Pons (tissue), 1 donor: ENCODE measurements at places on chromosomes 2 and 18.
A peak's percentile ranks its signal among the peaks of the same experiment; 100 is the strongest.

DNA sequence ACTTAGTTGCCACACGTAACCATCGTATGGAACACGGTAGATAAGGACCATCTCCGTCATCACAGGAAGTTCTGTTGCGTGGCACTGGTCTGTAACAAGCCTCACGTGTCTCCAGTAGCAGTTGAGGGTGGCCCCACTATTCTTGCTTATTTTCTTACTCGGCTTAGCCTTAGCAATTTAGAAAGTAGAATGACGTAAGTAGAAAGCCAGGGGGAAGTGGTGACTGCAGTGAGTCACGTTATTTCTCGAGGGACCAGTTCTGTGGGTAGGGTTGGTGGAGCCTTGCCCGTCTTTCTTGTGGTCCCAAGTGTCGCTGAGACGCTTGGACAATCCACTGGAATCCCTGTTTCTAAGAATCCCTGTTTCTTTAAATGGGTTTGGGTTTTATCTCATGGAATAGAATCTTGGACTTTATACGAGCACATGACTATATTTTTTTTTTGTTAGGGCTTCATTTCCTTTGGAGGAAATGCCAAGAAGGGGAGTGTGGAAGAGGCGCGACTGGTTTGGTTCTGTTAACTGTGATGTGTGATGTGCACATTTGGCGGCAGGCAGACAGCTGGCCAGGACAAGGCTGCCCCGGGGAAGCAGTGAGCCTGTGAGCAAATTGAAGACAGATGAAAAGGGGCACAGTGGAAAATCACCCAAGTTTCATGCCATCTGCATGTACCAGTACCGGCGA is 96.2 kb downstream of the CABLES1 start:
- peak; percentile 76 for DNase-seq

DNA sequence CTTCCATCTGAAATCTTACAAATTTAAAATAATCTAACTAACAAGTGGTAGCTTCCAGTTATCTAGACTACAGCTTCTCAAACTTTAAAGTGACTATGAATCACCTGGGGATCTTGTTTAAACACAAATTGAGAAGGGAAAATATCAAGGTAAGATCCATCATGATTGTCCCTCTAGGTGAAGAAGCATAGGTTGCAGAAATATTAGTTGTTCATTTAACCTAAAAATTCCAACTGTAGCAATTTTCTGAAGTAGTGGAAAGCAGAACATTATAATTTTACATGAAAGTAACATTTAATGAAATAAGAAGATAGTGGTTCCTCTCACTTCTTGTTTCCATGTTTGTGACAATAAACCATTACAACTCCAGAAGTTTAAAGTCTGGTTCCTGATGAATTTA is 17.3 kb downstream of the GALNT3 start:
- DNase-seq = no peak

GRCh38 chr2:173299764-173300163 is 54.9 kb upstream of the CDCA7 start:
- no peak for DNase-seq

DNA sequence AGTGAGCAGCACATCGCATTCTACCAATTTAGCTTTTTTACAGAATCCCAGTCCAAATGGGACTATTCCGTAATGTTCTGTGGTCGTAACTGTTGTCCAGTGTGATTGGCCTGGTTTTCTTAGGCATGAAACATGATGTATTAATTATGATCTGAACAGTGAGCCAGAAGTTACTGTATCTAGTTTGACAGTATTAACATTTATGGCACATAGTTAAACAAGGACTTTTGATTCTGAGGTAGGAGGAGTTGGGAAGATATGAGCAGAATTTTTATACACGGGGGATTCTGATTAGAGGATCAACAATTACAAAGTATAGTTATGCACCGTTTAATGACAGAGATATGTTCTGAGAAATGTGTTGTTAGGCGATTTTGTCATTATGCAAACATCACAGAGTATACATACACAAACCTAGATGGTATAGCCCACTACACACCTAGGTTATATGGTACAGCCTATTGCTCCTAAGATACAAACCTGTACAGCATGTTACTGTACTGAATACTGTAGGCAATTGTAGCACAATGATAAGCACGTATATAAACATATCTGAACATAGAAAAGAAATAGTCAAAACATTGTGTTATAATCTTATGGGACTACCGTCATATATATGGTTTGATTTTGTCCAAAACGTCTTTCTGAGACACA is 85.0 kb downstream of the DPP10 start:
- DNase-seq = no peak

DNA sequence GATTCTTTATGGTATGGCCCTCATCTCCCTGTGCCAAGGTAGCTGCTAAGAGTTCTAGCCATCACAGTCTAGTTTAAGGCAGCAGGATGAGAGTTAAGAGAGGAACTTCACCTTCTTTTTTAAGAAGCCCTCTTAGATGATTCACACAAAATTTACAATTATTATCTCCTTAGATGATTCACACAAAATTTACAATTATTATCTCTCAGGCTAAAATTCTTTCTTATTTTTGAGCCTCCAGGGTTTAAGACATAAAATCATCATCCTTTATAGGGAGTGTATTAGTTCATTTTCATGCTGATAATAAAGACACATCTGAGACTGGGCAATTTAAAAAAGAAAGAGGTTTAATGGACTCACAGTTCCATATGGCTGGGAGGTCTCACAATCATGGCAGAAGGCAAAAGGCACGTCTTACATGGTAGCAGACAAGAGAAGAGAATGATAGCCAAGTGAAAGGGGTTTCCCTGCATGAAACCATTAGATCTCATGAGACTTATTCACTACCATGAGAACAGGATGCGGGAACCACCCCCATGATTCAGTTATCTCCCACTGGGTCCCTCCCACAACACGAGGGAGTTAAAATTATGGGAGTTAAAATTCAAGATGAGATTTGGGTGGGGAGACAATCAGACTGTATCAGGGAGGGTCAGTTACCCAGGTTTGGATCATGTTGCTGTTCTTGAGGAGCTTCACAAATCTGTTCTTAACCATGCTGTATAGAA is 133.0 kb upstream of the MYO3B start:
- no peak for DNase-seq

GRCh38 chr18:59189746-59190145 is 30.2 kb upstream of the GRP start:
- no peak for DNase-seq

DNA sequence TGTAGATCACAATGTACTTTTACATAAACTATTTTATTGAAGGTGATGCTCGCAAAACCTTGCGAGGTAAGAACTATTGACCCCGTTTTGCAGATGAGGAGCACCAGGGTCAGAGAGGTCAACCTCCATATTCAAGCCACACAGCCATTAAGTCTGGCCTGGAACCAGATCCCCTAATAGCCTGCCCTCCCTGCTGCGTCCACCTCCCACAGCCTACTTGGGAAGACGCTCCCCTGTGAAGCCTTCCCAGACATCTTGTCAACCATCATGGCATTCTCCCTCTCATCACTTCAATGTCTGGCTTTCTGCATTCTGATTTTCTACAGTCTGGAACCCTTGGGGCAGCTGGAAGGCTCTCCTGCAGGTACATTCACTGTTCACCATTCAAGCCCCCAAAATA is 101.0 kb downstream of the TTC32 start:
- no peak for DNase-seq

- DNase-seq = no peak
Observed at GRCh38 chr18:21463718-21464117, 136.8 kb downstream of the ESCO1 start.

GRCh38 chr2:62217421-62217820 is 21.5 kb downstream of the B3GNT2 start:
- DNase-seq = no peak

DNA sequence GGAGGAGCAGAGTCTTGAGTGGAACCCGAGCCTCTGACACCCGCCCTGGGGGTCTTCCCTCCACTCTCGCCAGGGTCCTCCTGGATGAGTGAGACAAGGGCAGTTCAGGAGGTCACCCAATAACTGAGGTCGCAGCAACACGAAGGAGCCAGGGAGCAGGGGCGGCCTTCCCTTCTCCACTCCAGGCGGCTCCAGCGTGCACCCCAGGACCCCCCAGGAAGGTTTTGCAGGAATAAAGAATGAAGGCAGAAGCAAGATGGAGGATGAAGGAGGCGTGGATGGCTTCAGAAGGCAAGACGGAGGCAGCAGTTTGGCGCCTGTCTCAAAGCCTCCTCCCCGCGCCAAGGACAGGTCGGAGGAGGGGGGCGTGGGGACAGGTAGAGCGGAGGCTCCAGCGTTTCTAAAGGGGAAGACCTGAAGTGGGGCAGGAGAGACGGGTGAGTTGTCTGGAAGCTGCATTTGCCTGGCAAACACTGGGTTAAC is 579 bp upstream of the ITM2C start:
- no peak for DNase-seq

GRCh38 chr18:26482569-26482968 is 65.8 kb downstream of the KCTD1 start:
- DNase-seq = no peak

GRCh38 chr2:94955702-94956101 is 69.8 kb upstream of the MAL start:
- no peak for DNase-seq

DNA sequence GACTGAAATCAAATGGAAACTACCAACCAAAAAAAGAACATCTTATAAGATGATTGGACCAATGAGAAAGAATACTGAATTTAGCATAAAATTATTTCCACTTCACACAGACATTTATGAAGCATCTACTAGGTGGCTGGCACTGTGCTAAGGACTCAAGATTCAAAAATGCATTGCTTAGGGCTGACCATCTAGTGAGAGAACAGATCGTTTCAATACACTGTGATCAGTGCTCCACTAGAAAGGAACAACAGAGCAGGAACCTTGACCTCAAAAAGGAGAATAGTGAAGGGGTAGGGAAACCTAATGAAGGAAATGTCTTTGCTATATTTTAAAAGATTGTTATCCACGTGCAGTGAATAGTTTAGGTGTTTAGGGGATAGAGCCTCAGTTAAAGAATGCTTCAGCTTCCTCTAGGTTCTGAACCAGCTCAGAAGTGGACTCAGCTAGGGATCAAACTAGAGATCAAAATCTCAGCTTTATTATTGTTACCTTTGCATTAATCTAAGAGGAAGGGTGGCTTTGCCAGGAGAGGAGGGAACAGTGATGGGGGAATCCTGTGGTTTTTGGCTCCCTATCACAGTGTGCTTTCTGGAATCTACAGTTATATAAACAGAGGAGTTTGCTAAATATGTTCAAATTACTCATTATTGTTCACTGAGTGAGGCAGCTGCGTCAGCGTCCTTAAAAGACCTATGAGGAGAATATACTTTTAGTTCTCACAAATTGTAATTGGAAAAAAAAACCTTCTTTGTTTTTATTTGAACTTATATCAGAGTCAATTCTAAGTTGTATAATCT is 16.2 kb upstream of the BBS5 start:
- peak; percentile 30 for DNase-seq

DNA sequence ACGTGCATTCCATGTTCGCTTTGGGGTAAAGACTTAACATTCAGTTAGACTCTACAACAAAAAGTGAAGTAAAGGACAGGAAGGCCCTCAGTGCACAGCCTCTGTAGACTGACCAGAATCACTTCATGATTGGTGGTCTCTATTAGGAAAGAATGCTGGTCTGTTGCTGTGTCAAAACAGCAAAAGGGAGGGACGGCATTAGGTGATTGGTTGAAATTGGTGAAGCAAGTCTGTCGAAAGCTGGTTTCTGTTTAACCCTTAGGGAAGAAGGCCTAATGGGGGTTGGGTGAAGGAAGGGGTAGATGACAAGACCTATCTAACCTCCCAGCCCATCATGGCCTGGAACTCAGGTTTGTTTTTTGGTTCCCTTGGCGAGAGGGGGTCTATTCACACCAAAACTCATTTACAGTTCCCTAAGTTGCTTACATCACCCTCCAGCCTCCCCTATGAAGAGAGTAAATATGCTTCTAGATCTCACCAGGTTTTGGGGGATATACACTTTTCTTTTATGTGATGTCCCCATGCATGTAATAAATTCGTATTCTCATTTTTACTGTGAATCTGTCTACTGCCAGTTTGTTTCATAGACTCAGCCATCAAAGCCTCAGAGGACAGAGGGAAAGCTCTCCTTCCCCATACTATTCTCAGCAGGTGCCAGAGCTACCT is 65.6 kb downstream of the TMEM17 start:
- DNase-seq = no peak

DNA sequence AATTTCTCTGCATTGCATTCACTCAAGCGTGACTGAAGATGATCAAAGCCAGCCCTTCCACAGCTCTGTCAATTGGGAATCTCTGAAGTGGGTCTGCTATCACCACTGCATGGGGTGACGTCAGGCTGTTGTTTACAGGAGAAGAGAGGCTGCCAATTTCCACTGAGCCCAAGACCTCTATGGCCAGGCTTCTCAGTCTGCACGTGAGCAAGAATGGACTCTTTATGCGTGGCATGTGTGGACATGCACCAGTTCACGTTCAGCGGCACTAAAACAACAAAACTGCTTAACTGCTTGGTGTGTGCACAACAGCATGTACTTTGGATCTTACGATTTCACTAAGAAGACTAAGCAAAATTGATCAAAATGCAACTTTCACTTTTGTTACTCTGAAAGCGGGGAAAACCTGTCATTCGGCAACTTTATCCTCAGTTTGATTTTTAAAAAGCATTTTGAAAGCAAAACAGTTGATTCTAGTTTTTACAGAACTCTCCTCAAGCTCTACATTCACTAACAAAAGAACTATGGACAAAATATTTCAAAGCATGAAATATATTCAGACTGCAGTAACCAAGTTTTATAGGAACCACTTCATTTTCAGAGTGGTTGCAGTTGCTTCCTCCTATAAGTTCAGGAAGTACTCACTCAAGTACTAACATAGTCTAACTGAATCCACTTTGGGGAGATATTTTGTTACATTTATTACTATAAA is 77.0 kb upstream of the SERTAD2 start:
- peak; percentile 92 for DNase-seq

- DNase-seq = no peak
Observed at GRCh38 chr2:142693171-142693950, 184.1 kb upstream of the KYNU start.

DNA sequence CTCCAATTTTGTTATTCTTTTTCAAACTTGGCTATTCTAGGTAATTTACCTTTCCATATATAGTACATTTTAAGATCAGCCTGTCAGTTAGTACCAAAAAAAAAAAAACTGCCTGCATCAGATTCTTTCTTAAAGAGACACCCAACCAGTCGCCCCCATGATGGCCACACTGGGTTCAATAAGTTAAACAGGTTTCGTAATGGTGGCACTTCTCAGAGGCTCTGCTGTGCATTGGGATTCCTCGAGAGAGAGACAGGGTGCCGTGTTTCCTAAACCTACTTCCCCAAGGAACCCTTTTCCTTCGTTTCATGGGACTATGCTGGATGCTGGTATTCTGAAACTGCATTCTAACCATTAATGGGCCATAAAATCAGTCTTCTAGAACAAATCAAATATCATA is 37.4 kb downstream of the MYO7B start:
- no peak for DNase-seq
